ENCODE measurements at places on chromosomes 12 and 14.

GRCh38 chr14:73465823-73466532 is 7.6 kb upstream of the NUMB start:
- DNase-seq, result no peak

- no peak for DNase-seq
Measured at GRCh38 chr14:106511800-106512198, 985.4 kb downstream of the TMEM121 start.

GRCh38 chr12:8629486-8630033 is 16.9 kb upstream of the AICDA start:
- no peak for DNase-seq

GRCh38 chr14:95526483-95527386 is 8.1 kb upstream of the GLRX5 start:
- DNase-seq, result no peak

DNA sequence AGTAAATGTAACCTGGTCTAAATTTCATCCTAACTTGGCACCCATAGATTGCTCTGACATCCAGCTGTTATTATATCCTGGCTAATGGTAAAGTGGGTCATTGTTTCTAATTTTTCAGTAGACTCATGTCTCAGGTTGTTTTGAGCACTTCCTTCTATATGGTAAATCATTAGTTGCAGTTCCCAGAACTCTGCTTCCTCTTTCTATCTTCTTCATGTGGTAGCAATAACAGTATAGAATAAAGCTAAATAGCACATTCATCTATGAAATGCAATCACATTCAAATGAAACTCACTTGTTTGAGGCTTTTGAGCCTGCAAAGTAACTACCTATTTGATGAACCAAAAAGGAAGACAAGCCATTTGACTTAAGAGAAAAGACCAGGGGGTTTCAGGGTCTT is 65.1 kb upstream of the GZMB start:
- no peak for DNase-seq

GRCh38 chr14:21074398-21075272 is 4.5 kb downstream of the ARHGEF40 start:
- DNase-seq, result no peak

DNA sequence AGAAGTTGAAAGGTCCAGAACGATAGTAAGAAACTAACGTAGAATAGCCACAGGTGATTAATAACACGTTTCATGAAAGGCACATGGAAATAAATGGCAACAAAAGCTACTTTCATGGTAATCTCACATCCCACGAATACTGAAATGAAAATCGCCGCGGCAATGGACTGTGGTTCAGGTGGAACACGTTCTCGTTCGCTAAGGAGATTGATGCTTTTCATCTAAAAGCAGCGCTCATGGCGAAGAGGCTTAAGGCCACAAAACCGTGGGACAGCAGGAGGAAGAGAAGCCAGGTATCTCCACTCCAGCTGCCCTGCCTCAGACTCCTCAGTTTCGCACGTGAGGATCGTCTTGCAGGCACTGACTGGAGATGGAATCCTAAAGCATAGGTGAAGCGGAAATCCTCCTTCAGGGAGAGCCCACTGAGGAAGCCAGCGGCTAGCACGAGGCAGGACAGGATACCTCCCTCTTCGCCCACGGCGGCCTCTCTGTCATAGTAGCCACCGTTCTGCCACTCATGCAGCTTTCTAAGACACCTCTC is 696 bp upstream of the GPHN start:
- DNase-seq, result no peak
